ENCODE measurements at places on chromosomes 4 and X.

- no peak for DNase-seq
Observed at GRCh38 chrX:115372152-115372551, 82.6 kb downstream of the LUZP4 start.

GRCh38 chr4:158996669-158997074 is 106.2 kb upstream of the RAPGEF2 start:
- DNase-seq, result peak; percentile 53

- DNase-seq, result no peak
Observed at GRCh38 chrX:154654925-154655324, 1.5 kb upstream of the CTAG2 start.

GRCh38 chr4:71974681-71975080 is 57.1 kb upstream of the NPFFR2 start:
- DNase-seq, result no peak

DNA sequence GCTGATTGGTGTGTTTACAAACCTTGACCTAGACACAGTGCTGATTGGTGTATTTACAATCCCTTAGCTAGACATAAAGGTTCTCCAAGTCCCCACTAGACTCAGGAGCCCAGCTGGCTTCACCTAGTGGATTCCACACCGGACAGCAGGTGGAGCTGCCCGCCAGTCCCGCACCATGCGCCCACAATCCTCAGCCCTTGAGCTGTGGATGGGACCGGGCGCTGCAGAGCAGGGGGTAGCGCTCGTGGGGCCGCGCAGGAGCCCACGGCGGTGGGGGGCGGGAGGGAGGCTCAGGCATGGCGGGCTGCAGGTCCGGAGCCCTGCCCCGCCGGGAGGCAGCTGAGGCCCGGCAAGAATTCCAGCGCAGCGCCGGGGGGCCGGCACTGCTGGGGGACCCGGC is 30.7 kb downstream of the MEPE start:
- no peak for DNase-seq

- no peak for DNase-seq
Observed at GRCh38 chr4:25814301-25815136, 48.3 kb downstream of the SEL1L3 start.

- no peak for DNase-seq
Observed at GRCh38 chr4:108360754-108361445, 192.2 kb upstream of the LEF1 start.

DNA sequence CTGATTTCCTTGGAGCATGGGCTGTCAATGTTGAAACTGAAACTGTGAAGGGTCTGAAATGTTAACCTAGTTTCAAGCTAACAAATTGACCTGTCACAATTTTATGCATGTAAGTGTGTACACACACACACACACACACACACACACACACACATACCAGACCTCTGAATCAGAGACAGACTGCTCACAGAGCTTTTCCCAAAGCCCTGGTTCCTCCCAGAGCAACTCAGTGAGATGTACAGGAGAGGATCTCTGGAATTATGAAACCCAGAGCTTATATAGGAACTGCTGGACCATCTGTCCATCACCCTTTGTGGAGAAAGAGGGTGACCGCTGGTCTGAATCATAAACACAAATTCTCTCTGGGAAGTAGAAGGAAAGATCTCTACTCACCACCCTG is 228.1 kb upstream of the PRPS2 start:
- no peak for DNase-seq

GRCh38 chr4:74920704-74921103 is 12.2 kb upstream of the PARM1 start:
- no peak for DNase-seq
